ENCODE measurements at places on chromosomes 5 and 9. TPM values are rescaled to one million over a fixed set of nuclear protein-coding genes. Genes with fewer than 3 reads are reported as not detected.

PCSK5 gene
- 2.8 TPM for total RNA-seq

DNA sequence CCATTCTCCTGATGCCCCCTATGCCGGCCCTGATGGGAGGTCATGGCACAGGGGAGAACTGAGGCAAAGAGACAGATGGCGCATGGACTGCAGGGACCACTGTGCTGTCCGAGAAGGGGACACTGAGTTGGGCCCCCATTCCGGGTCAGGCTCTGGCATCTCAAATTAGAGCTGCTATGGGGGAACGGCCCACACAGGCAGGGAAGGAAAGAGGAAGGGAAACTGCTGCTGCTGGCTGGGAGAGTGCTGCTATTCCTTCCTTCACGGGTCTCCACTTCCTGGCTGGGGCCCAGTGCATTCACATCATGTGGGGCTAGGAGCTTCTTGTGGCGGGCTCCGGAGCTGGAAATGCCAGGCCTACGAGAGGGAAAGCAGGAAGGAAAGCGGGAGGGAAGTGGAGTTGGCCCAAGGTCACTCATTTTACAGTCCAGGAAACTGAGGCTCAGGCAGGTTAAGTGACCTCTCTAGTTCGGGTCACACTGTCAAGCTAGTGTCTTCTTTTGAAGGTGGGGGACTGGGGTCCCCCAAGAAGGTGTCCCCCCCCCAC is 1.3 kb upstream of the CARD19 start:
- H3K4me1 ChIP-seq: peaks cover 31% of the 10 kb centered on the region
- H3K27me3 ChIP-seq: no peaks in the 10 kb centered on the region
- H3K27ac ChIP-seq: peak overlapping the region; percentile 90
- no peak for DNase-seq
- peak overlapping the region; percentile 51 for H3K4me3 ChIP-seq

GRCh38 chr5:58847041-58847440 is 264.2 kb downstream of the RAB3C start:
- no peak for DNase-seq
- peaks cover 4% of the 10 kb centered on the region for H3K27me3 ChIP-seq
- no peak overlapping the region for H3K4me3 ChIP-seq
- no peaks in the 10 kb centered on the region for H3K4me1 ChIP-seq
- H3K36me3 ChIP-seq: no peaks in the 10 kb centered on the region

DNA sequence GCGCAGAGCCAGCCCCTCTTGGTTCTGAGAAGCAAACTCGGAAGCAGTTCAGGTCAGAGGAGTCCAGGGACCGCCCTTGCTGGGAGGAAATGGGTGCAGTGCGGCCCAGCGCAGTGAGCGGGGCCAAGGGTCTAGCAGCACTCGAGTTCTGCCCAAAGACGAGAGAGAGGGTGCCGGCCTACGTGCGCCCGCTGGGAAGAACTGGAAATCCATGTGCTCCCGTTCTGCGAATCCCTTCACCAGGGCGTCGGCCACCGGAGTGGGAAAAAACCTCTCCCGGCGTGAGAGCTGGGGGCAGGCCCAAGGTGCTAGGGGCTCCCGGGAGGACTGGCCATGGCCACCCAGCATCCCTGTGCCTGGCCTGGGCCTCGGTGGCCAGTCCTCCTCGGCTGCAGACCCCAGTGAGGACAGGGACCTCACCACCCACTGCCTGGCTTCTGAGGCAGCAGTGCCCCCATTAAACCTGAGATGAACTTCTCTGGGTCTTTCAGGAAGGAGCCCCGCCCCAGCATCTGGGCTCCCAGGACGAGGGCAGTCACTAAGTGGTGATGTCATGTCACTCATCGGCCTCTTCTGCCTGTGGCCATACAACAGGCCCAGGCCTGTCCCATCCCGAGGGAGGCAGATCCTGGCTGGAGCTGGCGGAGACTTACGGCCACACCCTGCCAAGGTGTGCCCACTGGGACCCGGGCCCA is 10.6 kb downstream of the TMEM250 start:
- H3K27ac ChIP-seq: no peak overlapping the region
- no peak for DNase-seq
- H3K27me3 ChIP-seq: no peaks in the 10 kb centered on the region
- no peaks in the 10 kb centered on the region for H3K36me3 ChIP-seq
- H3K4me3 ChIP-seq: no peak overlapping the region

PRELID2 gene
- 8.6 TPM for total RNA-seq

Data from IMR-90 (cell line).